ENCODE measurements at places on chromosomes 6 and 20.

GRCh38 chr20:57432862-57433491 is 41.8 kb downstream of the RBM38 start:
- DNase-seq: peak; percentile 41

- no peak for DNase-seq
Measured at GRCh38 chr6:28525496-28526039, at the start of gene GPX5. TSS of gene GPX5 (plus strand) at chr6:28525881. CDS start at chr6:28526014, 133 bp downstream.

DNA sequence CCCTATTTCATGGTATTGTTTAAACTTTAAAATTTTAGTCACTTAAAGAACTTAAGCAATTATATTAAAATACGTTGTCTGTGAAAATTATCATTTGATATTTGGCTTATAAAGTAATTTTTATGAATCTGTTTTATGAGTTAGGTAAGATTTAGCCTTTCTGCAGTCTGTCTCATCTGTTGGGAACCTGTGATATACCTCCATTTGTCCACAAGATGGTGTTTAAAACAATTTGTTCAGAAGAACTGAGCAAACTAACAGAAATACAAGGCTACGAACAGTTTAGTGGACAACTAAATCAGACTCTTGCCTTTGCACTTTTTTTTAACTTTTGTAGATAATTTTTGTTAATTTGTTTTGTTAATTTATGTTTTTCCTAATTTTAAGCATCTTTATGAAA is 92.4 kb downstream of the COL9A1 start:
- no peak for DNase-seq

GRCh38 chr6:75504465-75505222 is 11.0 kb upstream of the FILIP1 start:
- DNase-seq: no peak

DNA sequence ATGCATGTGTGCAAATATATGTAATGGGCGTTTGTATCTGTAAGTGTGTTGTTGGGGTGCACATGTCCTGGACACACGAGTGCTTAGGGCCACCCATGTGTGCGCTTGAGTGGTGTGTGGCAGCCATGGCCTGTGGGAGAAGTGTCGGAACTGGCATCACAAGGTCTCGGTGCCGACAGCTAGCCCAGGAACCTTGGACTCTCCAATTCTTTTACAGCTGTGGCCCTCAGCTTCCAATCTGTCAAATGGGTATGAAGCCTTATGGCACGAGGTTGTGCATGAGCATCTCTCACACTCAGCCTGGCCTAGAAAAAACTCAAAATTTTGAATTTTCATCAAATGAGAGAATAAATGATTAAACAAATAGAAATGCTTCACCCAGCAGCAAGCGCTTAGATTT is 42.0 kb downstream of the SPDEF start:
- DNase-seq: no peak

DNA sequence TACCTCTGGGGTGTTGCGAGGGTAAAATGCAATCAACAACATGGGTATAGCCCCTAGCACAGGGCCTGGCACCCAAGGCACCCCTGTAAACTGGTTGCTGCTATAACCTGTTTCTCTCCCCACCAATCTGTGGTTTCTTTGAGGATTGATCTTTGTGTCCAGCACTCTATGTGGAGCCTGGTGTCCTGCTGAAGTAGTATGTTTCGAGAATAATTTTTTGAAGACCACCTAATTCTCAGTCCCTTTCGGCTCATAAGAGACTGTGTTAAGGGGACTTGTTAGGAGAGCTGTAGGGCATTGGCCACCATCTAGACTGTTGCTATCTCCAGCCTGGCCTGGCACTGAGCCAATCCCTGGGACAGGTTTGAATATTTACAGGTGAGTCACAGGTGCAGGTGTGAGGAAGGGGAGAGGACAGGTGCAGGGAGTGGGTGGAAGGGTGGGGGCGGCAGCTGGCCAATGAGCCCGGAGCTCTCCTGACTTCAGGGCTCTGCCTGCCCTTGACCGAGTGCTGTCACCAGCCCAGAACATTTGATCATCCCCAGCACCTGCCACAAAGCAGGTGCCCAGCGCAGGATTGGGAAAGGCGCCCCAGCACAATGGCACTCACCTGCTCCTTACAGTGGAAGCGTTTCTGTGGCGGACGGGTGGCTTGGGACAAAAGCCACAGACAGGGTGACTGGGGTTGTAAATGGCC is 8.1 kb upstream of the C20orf144 start:
- no peak for DNase-seq

DNA sequence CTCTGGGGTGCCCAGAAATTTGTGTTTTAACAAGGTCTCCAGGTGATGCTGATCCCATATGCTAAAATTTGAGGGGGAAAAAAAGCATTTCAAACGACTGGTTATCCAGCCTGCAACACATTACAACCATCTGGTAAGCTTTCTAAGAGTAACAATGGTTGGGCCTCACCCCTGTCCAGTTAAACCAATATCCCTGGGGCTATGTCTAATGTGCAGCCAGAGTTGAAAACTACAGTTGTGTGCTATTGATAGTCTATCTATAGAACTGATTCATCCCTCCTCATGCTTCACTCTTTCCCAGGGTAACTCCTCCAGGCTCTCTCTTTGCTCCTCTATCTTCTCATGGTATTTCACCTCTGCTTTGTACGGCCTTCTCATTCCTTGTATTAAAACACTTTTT is 458.3 kb downstream of the MMUT start:
- no peak for DNase-seq

GRCh38 chr20:62671765-62672164 is 29.5 kb downstream of the SLCO4A1 start:
- DNase-seq: no peak

- no peak for DNase-seq
Measured at GRCh38 chr6:159957071-159957673, 11.7 kb upstream of the IGF2R start.

GRCh38 chr6:51273228-51273961 is 454.7 kb downstream of the TFAP2B start:
- DNase-seq: no peak

GRCh38 chr20:297098-297924 is at the start of gene ZCCHC3:
TSS of gene ZCCHC3 (plus strand) at chr20:297570. CDS start at chr20:297587, 17 bp downstream.
- DNase-seq: peak; percentile 72

- no peak for DNase-seq
Measured at GRCh38 chr6:109053336-109053735, 41.3 kb downstream of the SESN1 start.

- no peak for DNase-seq
Measured at GRCh38 chr6:80468398-80468797, 361.9 kb downstream of the BCKDHB start.

- DNase-seq: no peak
Measured at GRCh38 chr6:93859971-93860370, 440.6 kb upstream of the EPHA7 start.

GRCh38 chr20:3483784-3484183 is 13.0 kb downstream of the ATRN start:
- DNase-seq: no peak

DNA sequence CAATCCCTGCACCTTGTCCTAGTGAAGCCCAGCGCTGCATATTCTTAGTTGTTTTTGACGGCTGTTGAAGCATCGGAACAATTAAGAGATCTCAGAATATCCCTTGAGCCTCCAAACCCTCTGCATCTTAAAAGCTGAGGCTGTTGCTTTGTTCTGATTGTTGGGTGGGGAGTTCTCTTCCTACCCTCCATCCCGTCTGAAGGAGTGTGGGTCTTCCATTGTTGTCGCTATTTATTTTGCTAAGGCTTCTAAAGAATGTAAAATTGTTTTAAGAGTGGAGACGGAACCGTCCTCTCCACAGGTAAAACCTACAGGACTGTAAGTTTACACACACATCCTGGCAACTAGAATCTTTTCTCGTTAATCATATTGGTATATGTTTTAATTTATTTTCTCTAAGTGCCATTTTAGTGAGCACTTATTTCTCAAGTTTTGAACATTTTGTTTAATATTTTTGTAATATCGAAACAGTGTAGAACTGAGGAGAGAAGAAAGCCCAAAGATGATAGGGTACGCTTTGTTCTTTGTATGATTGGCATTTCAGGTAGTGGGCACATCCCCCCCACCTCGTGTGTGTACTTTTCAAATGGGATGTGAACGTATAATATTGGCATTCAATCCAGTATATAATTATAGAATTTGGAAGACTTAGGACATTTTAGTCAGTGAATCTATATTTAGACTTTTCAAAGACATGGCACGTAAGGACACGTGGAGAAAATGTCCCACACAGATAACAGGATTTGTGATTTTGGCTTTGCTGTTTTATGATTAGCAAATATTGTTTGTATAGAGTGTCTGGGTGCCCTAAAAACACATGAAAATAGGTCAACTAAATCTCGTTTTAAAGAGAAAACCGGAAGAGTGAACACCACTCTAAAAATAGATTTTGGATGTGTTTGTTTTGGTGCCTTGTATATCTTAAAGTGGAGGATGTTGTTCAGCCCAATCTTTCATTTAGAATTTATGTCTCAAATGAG is 1.3 kb downstream of the RNF146 start:
- DNase-seq: no peak

- no peak for DNase-seq
Measured at GRCh38 chr6:35294308-35294945, 3.2 kb upstream of the DEF6 start.
